ENCODE measurements at places on chromosomes 5 and 9.

GRCh38 chr5:54990841-54991258 is 5.5 kb upstream of the ESM1 start:
- H3K4me1 ChIP-seq = peaks cover 71% of the 10 kb centered on the region
- peak overlapping the region; percentile 50 for H3K27ac ChIP-seq
- H3K4me3 ChIP-seq = no peak overlapping the region
- no peaks in the 10 kb centered on the region for H3K36me3 ChIP-seq
- no peak for DNase-seq

DNA sequence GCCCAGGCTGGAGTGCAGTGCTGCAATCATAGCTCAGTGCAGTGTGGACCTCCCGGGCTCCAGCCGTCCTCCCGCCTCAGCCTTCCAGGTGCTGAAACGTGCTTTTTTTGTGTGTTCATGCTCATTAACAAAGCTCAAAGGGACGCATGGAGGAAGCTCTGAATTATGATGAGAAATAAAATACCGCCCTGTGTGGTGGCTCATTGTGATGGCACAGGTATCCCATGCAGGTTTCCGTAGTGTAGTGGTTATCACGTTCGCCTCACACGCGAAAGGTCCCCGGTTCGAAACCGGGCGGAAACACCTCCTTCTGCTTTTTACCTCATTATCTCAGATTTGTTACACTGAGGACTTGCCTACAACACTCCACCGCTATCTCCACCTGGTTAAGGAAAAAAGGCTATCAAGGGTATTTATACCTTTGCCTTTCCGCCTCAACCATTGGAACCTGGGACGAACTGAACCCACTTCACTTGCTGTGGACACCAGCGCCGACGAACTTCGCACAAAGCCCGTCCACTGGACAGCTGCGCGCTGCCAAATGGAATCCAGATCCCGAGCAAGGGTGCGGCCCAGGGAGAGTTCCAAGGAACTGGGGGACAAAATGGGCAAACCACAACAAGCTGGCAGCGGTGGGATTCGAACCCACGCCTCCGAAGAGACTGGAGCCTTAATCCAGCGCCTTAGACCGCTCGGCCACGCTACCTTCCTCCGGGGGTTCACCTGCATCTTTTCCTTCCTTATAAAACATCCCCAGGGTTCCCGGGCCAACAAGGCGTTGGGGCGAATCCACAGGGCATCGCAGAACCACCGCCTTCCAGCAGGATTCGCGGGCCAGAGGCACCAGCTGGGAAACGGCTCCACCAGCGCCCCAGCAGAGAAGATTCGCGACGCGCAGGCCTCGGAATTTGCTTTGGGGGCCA is 26.3 kb downstream of the OR2V2 start:
- peak; percentile 48 for DNase-seq
- peak overlapping the region; percentile 85 for H3K4me3 ChIP-seq
- peaks cover 11% of the 10 kb centered on the region for H3K27me3 ChIP-seq
- H3K27ac ChIP-seq = peak overlapping the region; percentile 66

GRCh38 chr5:170565072-170565471 is 61.3 kb downstream of the KCNIP1 start:
- no peaks in the 10 kb centered on the region for H3K4me1 ChIP-seq
- H3K27ac ChIP-seq = no peak overlapping the region
- no peaks in the 10 kb centered on the region for H3K36me3 ChIP-seq
- peaks cover 65% of the 10 kb centered on the region for H3K27me3 ChIP-seq

GRCh38 chr5:9473624-9474023 is 72.3 kb downstream of the SEMA5A start:
- H3K27me3 ChIP-seq = no peaks in the 10 kb centered on the region
- H3K4me1 ChIP-seq = no peaks in the 10 kb centered on the region
- no peak for DNase-seq
- no peak overlapping the region for H3K27ac ChIP-seq
- H3K4me3 ChIP-seq = no peak overlapping the region

DNA sequence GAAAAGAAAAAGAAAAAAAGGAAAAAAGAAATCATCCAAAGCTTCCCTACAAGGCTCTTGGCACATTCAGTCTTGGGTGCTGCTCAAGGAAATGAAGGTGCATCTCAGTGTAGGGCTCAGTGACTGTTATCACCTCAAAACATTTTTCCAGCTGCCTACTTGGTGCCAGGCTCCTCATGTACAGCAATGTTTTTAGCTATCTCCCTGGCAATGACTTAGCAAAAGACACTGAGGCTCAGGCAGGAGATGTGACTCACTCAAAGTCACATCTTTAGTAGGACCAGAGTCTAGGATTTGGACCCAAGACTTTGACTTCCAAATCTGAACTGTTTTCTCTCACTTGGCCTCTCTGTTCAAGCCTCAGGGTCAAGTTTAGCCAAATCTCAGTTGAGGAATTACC is 264.2 kb downstream of the CRB2 start:
- no peaks in the 10 kb centered on the region for H3K27me3 ChIP-seq
- no peaks in the 10 kb centered on the region for H3K36me3 ChIP-seq
- no peak for DNase-seq
- no peak overlapping the region for H3K27ac ChIP-seq
- peaks cover 6% of the 10 kb centered on the region for H3K4me1 ChIP-seq

DNA sequence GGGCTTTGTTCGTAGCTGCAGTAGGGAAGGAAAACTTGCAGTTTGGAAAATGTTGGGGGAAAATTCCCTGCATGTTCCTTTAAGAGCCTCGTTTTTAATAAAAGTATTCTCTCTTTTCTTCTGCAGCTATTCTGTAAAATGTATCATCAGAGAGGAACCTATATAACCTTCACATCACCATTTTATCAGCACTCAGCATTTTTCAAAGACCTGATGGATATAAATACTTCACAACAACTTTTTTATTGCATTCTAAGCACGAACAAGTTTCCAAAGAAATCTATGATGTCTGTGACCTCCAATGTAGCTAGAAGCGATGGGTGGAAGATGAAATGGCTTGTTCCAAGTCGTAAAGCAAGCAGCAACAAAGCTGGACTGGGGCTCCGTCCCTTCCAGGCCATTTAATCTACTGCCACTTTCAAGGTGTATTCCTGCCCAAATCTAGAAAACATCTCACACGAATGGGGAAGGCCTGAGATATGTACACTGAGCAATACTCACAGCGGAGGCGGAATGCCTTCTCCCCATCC is 84.0 kb downstream of the NSUN2 start:
- H3K27me3 ChIP-seq = peaks cover 73% of the 10 kb centered on the region
- H3K4me3 ChIP-seq = no peak overlapping the region
- DNase-seq = no peak
- no peaks in the 10 kb centered on the region for H3K36me3 ChIP-seq
- H3K27ac ChIP-seq = no peak overlapping the region

- no peak overlapping the region for H3K27ac ChIP-seq
- H3K4me3 ChIP-seq = no peak overlapping the region
- no peak for DNase-seq
- H3K4me1 ChIP-seq = no peaks in the 10 kb centered on the region
Measured at GRCh38 chr9:107928701-107929371, 439.3 kb upstream of the KLF4 start.

DNA sequence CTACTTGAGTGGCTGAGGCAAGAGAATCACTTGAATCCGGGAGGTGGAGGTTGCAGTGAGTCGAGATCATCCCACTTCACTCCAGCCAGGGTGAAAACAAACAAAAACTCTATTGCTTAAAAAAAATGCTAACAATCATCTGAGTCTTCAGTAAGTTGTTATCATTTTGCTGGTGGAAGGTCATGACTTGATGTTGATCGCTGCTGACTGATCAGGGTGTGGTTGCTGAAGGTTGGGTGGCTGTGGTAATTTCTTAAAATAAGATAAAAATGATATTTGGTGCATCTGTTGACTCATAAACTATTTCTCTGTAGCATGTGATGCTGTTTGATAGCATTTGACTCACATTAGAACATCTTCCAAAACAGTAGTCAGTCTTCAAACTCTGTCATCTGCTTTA is 349.4 kb upstream of the PAPPA start:
- no peak for DNase-seq
- no peak overlapping the region for H3K4me3 ChIP-seq
- no peaks in the 10 kb centered on the region for H3K27me3 ChIP-seq
- H3K36me3 ChIP-seq = no peaks in the 10 kb centered on the region
- no peaks in the 10 kb centered on the region for H3K4me1 ChIP-seq

DNA sequence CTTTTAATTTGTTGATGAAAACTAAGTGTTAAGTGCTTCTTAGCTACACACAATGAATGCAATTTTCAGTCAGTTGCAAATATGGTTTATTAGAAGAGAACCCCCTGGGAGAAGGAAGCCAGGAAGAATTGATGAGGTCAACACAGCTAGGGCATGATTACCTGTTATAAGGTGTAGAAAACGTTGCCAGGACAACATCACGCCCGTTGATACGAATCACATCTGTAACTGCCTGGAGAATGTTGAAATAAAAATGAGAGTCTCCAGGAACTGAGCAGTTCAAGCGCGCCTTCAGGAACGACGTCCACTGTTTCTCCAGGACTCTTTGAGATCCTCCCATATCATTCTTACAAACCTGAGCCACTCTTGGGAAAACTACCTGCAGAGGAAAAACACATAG is 88.0 kb downstream of the SEMA6A start:
- no peaks in the 10 kb centered on the region for H3K36me3 ChIP-seq
- H3K27ac ChIP-seq = no peak overlapping the region
- no peaks in the 10 kb centered on the region for H3K4me1 ChIP-seq
- no peak overlapping the region for H3K4me3 ChIP-seq

GRCh38 chr5:154191467-154192261 is 1.1 kb downstream of the GALNT10 start:
- H3K27me3 ChIP-seq = no peaks in the 10 kb centered on the region
- peak overlapping the region; percentile 93 for H3K27ac ChIP-seq
- peaks cover 43% of the 10 kb centered on the region for H3K4me1 ChIP-seq

DNA sequence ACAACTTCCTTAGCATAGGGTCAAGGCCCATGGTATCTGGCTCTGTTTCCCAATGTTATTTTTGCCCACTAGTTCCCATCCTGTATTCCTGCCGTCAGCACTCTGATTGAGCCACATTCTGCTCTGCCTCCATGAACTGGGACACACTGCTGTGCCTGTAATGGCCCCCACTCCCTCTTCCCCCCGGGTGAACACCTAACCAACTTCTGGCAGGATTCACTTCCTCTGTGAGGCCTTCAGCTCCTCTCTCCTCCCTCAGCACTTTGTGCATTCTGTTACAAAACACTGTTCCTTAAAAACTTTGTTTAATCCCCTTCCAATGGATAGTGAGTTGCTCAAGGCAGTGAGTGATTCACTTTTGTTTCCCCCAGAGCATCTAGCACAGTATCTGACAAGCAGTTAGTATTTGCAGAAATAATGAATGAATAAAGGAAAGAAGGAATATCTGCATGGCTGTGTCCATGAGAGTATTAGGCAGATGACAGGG is 183.6 kb downstream of the EFNA5 start:
- no peak for DNase-seq
- peak overlapping the region; percentile 34 for H3K4me3 ChIP-seq
- H3K36me3 ChIP-seq = peaks cover 7% of the 10 kb centered on the region
- H3K4me1 ChIP-seq = peaks cover 34% of the 10 kb centered on the region
- no peaks in the 10 kb centered on the region for H3K27me3 ChIP-seq
- peak overlapping the region; percentile 93 for H3K27ac ChIP-seq

- DNase-seq = no peak
- H3K4me3 ChIP-seq = no peak overlapping the region
- no peaks in the 10 kb centered on the region for H3K27me3 ChIP-seq
- no peak overlapping the region for H3K27ac ChIP-seq
- no peaks in the 10 kb centered on the region for H3K36me3 ChIP-seq
Measured at GRCh38 chr5:109281136-109281690, 128.6 kb downstream of the PJA2 start.

- no peaks in the 10 kb centered on the region for H3K27me3 ChIP-seq
- H3K4me1 ChIP-seq = no peaks in the 10 kb centered on the region
- no peak overlapping the region for H3K4me3 ChIP-seq
- no peaks in the 10 kb centered on the region for H3K36me3 ChIP-seq
- H3K27ac ChIP-seq = no peak overlapping the region
- DNase-seq = no peak
Measured at GRCh38 chr5:9529513-9529912, 16.4 kb downstream of the SEMA5A start.

DNA sequence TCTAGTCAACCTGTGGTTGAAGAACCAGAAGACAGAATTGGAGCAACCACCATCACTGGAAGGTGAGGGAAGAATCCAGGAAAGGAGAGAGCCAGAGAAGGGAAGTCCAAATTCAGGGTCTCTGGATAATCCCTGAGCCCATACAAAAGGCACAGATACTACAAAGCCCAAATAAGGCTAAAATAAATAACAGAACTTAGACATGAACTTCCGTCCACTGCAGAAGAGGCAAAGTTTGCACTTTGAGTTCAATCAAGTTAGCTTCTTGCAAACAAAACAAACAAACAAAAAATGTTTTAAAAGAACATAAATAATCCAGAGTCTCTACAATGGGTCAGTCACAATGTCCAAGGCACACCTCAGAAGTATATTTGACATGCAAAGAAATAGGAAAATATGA is 21.0 kb downstream of the CFAP77 start:
- peaks cover 99% of the 10 kb centered on the region for H3K27me3 ChIP-seq
- no peak overlapping the region for H3K4me3 ChIP-seq
- H3K27ac ChIP-seq = no peak overlapping the region
- H3K36me3 ChIP-seq = peaks cover 7% of the 10 kb centered on the region
- no peaks in the 10 kb centered on the region for H3K4me1 ChIP-seq

GRCh38 chr5:87184605-87185004 is 83.1 kb upstream of the RASA1 start:
- no peak overlapping the region for H3K4me3 ChIP-seq
- H3K36me3 ChIP-seq = no peaks in the 10 kb centered on the region

- no peak overlapping the region for H3K27ac ChIP-seq
- H3K4me3 ChIP-seq = no peak overlapping the region
- no peaks in the 10 kb centered on the region for H3K36me3 ChIP-seq
Measured at GRCh38 chr5:174482607-174483024, 241.8 kb upstream of the MSX2 start.
